ENCODE measurements at places on chromosomes 4 and X.

DNA sequence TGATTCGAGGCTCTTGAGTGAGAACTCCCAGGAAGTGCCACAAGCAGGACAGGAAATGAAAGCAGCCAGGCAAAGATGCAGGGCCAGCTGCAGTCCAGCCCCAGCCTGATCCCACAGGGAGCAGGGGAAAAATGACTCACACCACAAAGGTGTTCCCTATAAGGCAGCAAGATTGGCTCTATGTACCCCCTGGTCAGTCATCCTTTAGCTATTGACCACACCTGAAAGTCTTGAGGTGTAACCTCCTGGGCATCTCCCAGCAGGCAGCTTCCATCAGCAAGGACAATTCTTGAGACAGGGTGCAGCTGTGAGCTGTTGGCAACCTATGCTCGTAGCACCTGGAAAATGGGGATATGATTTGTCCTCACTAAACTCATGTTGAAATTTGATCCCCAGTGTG lies 27.9 kb upstream of the EXOC1L start:
- DNase-seq, result no peak

DNA sequence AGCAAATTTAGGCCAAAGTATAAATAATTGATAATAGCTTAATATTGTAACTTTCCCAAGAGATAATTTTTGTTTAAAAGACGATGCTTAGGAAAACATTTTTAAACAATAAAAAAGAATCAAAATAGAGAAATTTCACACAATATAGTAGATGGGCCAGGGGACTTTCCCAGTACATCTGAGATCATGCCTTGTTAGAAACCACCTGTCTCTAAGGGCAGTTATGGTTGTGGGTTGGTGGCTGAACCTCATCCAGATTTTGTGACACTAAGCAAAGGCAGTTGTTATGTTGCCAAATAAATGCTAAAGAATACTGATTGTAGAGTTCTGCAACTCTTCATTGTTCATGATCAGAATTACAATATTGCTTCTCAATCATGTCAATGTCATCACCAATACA lies 270.6 kb downstream of the BANK1 start:
- no peak for DNase-seq

GRCh38 chr4:48974979-48975640 lies 11.0 kb upstream of the CWH43 start:
- DNase-seq, result no peak

DNA sequence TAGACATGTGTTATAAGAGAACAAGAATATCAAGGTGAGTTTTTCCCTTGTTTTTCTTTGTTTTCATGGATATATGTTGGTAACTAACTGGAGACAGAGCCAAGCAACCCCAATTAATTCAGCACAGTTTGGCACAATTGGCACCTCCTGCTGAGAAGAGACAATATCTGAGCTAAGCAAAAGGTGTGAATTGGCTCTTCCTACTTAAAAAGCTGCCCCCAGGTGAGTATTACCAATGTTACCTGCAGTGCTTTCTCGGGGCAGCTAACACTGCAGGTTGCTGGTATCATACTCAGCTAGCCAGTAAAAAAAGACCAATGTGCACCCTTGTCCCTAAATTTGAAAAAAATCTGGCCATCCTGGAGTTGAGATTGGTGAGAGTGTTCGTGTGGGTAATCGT lies 871.2 kb upstream of the TENM3 start:
- DNase-seq, result no peak

GRCh38 chr4:150117094-150117493 lies 38.8 kb downstream of the DCLK2 start:
- DNase-seq, result no peak

GRCh38 chr4:53994382-53995102 lies 69.9 kb downstream of the CHIC2 start:
- no peak for DNase-seq

GRCh38 chr4:127775843-127776242 lies 6.3 kb upstream of the HSPA4L start:
- no peak for DNase-seq

- DNase-seq, result no peak
Observed at GRCh38 chr4:150152766-150153165, 74.5 kb downstream of the DCLK2 start.

GRCh38 chr4:4950561-4951290 lies 68.5 kb downstream of the CYTL1 start:
- DNase-seq, result no peak

DNA sequence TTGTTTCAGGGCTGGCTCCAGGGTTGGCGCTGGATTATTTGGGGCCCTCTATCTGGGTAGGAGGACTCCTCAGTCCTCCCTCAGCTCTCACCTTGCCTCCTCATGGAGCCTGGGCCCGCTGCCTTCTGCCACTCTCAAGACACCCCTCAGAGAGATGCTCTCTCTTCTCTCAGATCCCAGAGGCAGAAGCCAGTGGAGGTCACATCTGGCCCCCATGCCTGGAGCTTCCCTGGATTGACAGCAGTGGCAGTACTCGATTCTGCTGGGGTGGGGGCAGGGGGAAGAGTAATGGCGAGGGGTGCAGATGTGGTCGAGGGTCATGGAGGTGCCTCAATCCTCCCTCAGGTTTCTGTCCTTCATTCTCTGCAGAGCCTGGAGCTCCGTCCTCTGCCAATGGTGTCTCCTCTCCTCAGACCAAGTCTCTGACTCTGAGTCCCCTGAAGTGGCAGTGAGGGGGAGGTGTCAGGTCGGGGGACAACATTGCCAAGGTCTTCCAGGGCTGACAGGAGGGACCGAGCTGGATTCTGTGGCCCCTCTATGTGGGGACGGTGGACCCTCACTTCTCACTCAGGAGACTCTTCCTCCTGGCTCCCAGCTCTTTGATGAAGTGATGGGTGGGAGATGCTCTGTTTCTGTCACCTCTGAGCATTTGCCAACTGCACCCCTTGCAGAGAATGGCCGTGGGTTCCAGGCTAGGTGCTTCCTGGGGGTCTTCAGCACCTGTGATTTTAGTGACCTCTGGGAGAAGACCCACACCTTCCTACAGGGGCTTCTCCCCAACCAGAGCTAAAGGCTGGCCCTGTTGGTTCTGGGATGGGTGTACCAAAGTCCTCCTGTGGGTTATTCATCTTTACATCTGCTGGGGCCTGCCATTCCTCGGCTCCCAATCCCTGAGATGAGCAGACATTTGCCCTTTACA lies 10.9 kb upstream of the HSFX1 start:
- no peak for DNase-seq

DNA sequence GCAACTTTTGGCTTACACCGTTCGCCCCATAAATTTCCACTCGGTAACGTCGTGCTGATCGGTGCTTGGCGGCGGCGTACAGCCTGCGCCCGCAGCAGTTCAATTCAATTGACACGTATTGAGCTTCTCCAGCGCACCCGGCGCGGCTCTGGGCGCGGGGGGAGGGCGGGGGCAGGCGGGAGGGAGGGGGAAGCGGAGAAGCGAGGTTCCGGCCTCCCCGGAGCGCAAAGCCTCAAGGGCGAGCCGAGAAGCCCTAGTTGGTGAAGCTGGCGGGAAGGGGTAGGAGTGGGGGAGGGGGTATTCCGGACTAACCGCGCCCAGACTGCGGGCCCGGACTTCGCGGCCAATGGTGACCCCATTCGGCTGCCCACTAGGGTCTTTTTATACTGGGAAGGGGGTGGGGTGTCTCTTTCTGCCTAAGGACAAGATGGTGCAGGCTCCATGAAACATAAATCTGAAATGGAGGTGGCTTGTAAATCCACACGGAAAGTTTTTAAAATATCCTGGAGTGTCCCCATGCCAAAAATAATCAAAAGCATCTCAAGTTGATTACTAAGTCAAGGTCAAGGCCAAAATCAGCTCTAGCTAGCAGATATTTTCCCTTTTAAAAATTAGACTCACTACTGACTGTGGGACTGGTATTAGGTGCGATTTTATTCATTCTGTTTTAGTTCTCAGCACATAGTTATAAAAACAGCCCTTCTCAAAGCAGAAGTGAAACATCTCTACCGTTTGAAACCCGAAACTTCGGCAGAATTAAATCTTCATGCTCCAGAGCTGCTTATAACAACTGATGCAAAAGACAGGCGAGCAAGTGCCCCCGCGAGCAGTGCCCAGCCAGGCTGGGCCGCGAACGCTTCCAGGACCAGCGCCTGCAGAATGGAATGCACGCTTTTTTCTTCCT lies 1.5 kb upstream of the BCOR start:
- peak; percentile 38 for DNase-seq

- no peak for DNase-seq
Observed at GRCh38 chr4:148874331-148874730, 432.1 kb upstream of the NR3C2 start.

GRCh38 chr4:123379392-123379791 lies 17.2 kb upstream of the SPRY1 start:
- no peak for DNase-seq

DNA sequence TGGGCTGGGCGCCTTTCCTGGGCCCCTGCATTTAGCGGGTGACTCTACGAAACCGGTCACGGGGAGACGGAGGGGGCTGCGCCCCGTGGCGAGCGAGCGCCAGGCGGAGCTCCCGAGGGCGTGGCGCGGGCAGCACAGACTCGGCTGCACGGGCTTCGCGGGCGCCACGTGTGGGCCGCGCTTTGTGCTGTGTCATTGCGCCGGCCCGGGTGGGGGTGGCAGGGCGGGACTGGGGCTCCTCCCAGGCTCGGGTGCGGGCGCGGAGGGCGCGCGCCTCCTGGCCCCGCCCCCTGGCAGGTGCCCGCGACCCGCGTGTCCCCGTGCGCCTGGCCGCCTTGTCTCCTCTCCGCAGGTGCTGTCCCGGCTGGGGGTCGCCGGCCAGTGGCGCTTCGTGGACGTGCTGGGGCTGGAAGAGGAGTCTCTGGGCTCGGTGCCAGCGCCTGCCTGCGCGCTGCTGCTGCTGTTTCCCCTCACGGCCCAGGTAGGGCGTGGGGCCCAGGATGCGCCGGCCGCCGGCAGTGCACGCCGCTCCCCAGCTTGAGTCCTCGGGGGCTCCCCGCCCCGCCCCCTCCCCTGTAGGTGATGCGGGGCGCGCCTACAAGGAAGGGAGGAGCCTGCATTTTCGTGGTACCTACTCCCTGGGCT lies 651 bp downstream of the UCHL1 start:
- DNase-seq, result peak; percentile 80

GRCh38 chr4:185013417-185014125 lies 4.7 kb upstream of the HELT start:
- no peak for DNase-seq

DNA sequence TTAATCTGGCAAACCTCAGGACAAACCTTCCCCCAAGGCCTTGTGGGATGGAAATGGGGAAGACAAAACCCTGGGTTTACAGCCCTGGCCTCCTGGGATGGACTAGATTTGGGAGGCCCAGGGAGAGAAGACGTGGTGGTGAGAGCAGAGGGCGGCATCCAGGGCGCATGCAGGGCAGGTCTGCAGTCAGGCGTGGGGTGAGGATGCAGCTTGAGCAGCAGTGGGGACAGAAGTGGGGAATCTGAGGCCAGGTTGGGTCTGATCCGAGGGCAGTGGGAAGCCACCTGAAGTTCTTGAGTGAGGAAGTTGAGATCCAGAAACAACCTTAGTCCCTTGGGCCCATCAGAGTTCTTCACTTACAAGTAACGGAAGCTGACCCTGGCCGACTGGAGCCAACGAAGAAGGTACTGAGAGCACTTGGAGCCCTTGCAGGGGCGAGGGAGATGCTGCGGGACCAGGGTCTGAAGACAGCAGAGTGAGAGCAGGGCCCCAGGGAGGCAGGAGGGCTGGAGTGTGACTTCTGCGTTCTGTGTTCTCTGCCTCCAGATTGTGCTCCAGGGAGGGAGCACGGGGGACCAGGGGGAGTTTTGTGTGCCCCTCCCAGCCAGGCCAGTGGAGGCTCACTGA lies 42.0 kb upstream of the GPR78 start:
- DNase-seq, result no peak

- DNase-seq, result no peak
Observed at GRCh38 chr4:37652747-37653527, 33.2 kb downstream of the RELL1 start.

GRCh38 chrX:119686087-119686691 lies 6.8 kb downstream of the SEPTIN6 start:
- DNase-seq, result peak; percentile 9

GRCh38 chrX:22134681-22135080 lies 102.6 kb downstream of the PHEX start:
- DNase-seq, result no peak

- no peak for DNase-seq
Observed at GRCh38 chrX:133448512-133449076, 33.3 kb upstream of the GPC4 start.

GRCh38 chr4:112213091-112213490 lies 18.5 kb upstream of the AP1AR start:
- no peak for DNase-seq

GRCh38 chr4:59553721-59554091 lies 1646.4 kb upstream of the ADGRL3 start:
- DNase-seq, result no peak

Measured in NCI-H1436 (cell line).